ENCODE measurements at places on chromosomes 11 and 22. TPM values are rescaled to one million over a fixed set of nuclear protein-coding genes. Genes with fewer than 3 reads are reported as not detected.

FDXACB1 gene
- total RNA-seq = 2.3 TPM

ALX4 gene
- 0.16 TPM for total RNA-seq

- no peak for DNase-seq
Observed at GRCh38 chr22:36580846-36581245, 51.9 kb upstream of the EIF3D start.

DNA sequence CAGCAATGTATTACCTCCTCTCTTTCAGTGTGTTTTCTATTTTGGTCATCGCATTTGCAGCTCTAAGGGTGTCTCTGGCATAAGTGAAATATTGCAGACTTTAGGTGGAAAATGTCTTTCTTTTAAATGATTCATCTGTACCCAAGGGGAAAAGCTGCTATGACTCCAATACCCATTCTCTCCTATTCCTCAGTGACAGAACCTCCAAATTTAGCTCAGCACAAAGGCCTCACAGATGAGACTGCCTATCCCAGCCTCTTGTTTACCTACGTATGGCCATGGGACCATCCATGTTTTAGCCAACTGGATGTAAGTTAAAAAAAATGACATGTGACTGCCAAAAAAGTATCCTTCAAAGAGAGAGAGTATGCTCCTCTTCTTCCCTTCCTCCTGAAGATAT, 7.9 kb downstream of the MTMR2 start:
- no peak for DNase-seq

DNA sequence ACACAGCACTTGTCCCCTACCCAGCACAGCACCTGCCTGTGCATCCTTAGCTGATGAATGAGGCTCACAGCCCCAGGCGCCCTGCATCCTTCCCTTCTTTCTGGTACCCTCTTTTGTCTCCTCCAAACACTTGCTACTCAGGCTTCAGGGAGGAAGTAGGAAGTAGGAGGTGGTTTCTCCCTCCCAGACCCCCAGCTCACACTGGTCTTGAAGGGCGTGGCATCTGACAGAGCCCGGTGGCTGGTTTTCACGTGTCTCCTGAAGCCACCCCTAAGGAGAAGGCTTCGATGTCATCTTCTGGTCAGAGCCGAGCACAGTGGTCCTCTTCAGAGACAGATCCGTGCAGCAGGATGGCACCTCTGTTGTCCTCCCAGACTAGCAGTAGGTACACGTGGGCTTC, 109.8 kb downstream of the PTPRJ start:
- no peak for DNase-seq

- DNase-seq = no peak
Observed at GRCh38 chr22:21051145-21051830, 5.5 kb downstream of the LRRC74B start.

DNA sequence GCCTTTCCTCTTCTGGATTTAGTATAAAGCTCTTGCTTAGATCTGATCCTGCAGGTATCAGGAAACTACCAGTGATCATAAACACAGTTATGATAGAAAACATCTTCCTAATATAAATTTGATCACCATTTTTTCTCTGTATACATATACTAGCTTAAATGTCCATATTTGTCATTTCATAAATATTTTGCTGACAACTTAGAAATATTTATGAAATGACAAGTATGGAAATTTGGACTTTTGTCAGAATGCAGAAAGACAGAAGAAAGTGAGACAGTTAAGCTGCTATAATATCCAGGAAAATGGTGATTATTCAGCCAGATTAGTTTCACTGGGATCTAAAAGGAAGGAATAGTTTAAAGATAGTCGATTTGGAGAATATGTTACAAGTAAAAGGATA, 22.8 kb upstream of the TRIM21 start:
- no peak for DNase-seq

DNA sequence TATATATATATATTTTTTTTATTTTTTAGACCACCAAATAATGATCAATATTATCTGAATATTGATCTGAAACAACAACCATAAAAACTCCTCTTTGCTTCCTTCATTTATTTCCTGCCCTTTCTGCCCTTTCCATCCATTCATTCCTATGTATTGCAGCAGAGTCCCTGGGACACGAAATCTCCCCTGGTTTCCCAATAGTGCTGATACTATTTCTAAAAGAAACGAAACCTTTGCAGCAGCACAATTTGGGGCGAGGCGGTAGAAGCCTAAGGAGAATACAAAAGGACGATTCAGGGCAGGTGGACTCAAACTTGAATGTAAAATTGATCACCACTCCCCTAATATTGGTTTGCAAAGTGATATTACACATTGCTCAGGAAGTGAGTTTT, 16.9 kb upstream of the AMOTL1 start:
- no peak for DNase-seq

DNA sequence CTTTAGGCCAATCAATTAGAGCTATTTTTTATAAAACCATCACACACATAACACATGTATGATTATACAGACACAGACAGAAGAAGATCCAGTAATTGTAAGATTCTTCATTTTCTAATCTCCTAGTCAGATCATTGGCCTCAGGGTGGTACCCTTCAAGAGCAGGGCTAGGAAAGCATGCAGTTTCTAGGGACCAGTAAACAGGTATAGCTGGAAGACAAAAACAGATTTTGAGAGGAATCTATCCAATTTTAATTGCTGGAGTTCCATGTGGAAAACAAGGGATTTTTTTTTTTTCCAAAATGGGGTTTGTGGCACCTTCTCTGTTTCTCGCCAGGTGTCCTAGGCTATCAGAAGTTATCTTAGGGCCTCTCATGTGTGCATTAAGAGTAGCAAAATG, 29.6 kb downstream of the METTL15 start:
- DNase-seq = no peak

TSPAN18 gene
- 0.15 TPM for total RNA-seq

GRCh38 chr11:118227865-118228785, 3.3 kb upstream of the JAML start:
- no peak for DNase-seq

- DNase-seq = no peak
Observed at GRCh38 chr11:9455722-9456121, 5.1 kb upstream of the ZNF143 start.

CHADL gene
- not detected for total RNA-seq

DNA sequence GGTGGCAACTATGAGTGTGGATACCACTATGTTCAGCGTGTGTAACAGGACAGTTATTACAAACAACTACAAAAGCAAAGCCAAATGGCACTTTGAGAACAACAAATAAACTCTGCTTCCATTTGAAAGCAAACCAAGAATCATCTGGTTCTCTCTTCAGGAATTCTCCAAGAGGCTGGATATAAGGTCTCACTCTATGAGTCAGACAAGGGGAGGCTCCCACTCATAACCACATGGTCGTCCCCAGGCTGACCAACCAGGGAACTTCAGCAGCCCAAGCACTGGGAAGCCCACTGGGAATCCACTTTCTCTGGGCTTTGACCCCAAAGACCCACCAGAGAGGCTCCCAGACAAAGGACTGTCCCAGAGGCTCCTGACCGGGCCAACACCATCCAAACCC, 35.3 kb downstream of the DGCR2 start:
- DNase-seq = no peak

GRCh38 chr11:114282488-114282887, 13.7 kb upstream of the NNMT start:
- DNase-seq = no peak

DNA sequence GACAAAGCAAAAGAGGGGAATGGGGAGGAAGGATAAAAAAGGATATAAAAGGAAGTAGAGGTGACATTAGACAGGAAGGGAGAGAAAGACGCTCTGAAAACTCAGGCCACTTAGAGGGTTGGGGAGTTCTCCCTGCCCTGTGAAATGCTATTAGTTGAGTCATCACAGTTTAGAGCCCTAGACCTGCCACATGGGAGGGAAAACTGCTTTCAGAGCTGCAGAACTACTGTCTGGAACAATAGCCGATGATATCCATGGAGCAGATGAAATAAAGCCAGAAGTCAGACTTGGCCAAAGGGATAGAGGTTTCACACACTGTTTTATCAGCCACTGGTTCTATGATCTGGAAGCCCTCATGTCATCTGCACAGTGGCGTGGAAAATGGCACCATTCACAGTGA, 157.9 kb downstream of the NCAM1 start:
- no peak for DNase-seq

GRCh38 chr22:19503869-19504268, 20.3 kb downstream of the CLDN5 start:
- no peak for DNase-seq

FERMT3 gene
- total RNA-seq = not detected

All from MG63 (cell line).